ENCODE measurements at places on chromosomes 7 and 10.
A peak's percentile ranks its signal among the peaks of the same experiment; 100 is the strongest.

- DNase-seq = no peak
These were observed 408.4 kb downstream of the PARD3 start for GRCh38 chr10:34406463-34407323.

GRCh38 chr7:79398138-79398749 lies 55.2 kb downstream of the MAGI2 start:
- DNase-seq = no peak

DNA sequence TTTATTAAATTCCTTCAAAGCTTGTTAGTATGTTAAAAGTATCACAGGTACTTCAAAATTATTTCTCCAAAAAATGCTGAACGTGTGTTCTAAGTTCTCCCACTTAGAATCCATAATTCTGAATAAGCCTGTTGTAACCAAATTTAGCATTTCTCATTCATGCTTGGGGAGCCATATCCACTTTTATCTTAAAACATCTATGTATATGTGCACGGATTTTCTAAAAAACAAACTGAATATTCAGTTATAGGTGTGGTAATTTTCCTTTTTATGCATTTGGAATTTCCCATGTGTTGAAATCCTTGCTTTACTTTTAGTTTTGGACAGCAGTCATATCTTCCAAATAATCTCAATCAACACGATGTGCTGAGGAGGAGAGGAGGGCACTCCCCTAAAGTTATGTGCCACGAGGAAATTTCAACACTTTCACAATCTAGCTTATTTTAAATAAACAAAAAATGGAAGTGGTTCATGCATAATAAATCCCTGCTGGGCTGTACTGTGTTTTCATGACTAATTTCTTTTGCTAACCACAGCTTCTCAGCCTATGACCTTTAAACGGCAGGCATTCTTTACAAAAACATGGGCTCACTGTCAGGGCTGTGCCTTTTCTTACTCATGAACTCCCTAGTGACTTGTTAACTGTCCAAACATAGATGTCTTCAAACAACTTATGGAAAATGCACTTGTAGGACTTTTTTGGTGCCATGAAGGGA lies 380.3 kb upstream of the SEMA3C start:
- DNase-seq = no peak

GRCh38 chr10:132993271-132994184 lies 51.2 kb upstream of the CFAP46 start:
- DNase-seq = no peak

GRCh38 chr10:10869592-10869991 lies 148.1 kb upstream of the CELF2 start:
- DNase-seq = no peak

DNA sequence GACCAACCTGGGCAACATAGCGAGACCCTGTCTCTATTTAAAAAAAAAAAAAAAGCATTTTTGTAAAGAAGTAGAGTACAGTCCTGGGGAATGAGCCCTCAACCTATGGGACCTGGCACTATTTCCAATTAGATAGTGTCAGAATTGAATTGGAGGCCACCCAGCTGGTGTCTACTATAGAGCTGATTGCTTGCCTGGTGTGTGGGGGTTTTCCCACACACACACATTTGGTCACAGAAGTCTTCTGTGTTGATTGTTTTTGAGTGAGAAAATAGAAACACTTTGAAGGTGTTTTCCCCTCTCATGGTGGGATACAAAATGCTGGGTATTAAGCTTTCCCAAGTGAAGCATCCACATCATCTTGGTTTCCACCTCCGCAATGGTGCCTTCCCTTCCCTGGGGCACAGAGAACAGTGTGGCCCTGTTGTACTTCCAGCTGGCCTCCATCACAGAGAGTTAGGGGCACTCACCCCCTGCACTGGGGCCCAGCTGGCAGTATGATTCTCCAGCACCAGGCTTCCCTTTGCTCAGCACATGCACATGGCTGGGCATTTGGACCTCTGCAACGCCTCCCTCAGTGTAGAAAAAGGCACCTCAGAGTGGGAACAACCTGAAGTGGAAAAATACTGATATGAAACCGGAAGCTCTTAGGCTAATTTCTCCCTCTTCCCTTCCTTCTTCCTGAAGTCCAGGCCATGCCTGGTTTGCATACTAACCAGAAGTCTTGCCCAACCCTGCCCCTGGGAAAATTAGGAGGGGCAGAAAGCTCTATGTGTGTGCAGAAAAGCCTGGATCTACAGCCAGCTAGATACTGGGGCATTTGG lies 10.7 kb upstream of the NFKB2 start:
- no peak for DNase-seq

- no peak for DNase-seq
These were observed 35.5 kb downstream of the PPP1R3C start for GRCh38 chr10:91597197-91597881.

- no peak for DNase-seq
These were observed 36.2 kb downstream of the WBP1L start for GRCh38 chr10:102779680-102780526.

GRCh38 chr10:78851647-78852046 lies 217.1 kb upstream of the ZMIZ1 start:
- no peak for DNase-seq

- DNase-seq = no peak
These were observed 34.6 kb downstream of the FRA10AC1 start for GRCh38 chr10:93667795-93668194.

- DNase-seq = no peak
These were observed 60.4 kb upstream of the ADO start for GRCh38 chr10:62744136-62744535.

DNA sequence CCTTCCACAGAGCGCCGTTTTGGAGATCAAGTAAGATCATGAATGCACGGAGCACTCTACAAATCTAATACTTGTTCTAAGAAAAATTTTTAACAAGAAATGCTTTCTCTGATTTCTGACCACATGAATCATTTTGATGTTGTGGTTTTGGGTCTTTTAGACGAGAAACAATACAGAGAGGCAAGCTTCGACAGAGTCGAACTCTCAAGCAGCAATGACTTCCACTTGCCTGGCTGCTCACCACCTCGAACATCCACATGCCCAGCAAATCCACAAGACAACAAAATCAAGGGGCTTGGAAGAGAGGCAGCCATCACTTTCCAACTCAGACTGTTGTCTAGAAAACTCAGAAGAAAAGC lies 69.4 kb upstream of the GSDME start:
- DNase-seq = no peak

DNA sequence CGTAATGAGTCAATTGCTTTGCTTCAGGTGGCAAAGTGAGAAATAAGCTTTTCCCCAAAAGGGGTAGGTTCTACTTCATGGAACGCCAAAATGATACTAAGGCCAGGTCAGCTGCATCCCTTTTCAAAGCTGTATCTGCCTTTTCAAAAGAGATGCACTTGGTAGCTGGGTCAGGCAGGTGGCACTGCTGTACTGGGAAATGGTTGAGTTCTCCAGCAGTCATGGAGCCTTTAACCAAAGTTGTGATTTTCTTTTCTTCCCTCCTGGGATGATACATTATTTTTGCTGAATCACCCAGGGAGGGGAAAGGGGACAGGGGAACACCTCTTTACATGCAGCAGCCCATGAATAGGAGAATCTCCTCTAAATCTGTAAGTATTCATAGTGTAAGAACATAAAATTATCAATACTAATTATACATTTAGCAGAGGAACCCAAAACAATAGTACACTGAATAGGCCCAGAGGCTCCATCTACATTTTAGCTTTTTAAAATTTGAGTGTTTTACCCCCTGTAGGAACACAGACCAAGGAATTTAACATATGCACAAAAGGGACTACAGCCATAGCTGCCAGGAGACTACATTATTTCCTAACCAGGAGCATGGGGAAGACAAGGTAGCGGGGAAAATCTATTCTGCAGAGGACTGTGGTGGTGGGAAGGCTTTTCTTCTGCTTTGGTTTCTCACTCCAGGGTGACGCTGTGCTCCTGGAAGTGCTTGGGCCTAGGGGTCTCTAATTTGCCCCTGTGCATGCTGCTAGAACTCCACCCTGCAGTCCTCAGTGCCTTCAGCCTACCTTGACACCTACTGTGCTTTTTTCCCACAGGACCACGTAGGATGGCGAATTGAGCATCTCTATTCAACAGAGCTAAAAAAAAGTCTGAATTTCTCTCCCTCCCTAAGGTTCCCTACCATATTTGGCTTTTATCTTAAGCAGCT lies 6.4 kb upstream of the GPR22 start:
- peak; percentile 67 for DNase-seq

GRCh38 chr10:120076996-120077706 lies 184.6 kb downstream of the SEC23IP start:
- no peak for DNase-seq

GRCh38 chr7:130486114-130486953 lies 5.6 kb upstream of the MEST start:
- peak; percentile 77 for DNase-seq

DNA sequence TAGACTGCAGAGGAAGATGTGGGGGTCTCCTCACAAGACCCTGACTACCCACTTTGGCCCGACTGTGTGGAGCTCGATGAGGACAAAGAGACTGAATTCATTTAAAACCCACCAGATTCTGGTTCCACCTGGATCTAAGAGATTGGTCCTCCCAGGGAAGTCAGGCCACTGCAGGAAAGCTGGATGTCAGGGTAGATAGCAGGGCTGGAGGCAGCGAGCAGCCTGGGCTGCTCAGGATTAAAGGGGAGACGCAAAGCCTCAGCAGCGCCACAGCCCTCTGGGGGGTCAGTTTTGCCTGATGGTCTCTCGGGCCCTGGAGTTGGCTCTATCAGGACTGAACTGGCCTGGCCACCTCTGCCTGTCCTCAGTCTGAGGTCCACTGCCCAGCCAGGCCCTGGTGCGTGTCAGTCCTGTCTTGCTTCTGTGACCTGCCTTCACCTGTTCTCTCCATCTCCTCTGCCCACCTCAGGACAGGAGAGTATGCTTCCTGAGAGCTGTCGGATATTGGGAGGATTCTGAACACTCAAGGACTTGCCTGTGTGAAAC lies 12.2 kb upstream of the KLRG2 start:
- DNase-seq = no peak

DNA sequence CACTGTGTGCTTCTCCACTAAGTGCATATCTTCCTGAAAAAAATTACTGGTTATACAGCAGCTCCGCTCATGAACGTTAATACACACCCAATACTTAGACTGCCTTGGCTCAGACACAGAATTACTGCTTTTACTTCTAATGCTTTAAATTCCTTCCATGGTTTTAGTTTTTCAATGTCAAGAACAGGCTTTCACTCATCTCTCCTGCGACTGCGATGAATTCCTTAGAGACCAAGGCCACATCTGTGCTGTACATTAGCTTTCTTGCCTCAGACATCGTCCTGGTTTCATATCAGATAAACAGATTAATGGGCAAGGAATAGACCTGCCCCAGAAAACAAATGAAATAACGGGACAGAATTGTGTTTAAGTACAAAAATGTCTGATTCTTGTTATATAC lies 120.2 kb downstream of the CYP26A1 start:
- DNase-seq = no peak

GRCh38 chr7:2048531-2048930 lies 184.2 kb downstream of the MAD1L1 start:
- DNase-seq = no peak

DNA sequence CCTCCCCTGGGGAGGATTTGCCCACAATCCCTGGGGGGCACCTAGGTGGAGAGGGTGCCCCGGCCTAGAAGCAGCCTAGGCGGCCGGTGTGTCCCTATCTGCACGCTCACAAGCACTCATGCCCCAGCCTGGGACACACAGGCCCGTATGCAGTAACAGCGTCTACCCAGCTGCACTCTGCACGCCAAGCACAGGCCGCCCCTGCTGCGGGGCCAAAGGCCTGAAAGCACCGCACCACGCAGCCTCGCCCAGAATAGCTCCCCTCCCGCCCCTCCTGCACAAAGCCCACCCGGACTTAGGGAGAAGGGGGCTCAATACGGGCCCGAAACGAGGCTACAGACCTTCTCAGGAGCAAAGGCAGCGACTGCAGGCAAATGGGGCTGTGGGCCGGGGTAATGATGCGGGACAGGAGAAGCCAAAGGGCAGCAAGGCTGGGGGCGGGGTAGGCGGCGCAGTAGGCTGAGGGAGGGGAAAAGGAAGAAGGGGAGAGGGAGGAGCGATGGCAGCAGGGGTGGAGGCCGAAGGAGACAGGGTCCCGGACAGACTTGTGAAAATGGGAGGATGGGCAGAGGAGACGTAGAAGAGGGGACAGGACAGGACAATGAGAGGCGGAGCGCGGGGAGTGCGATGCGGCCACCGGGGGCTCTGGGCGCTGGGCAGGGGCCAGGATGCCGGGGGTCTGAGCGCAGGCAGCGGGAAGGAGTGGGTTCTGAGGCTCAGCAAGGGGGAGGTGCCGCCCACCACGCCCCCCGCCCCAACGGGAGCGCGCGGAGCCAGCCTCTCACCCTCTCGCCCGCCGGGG lies 544 bp downstream of the GPRIN2 start:
- no peak for DNase-seq

DNA sequence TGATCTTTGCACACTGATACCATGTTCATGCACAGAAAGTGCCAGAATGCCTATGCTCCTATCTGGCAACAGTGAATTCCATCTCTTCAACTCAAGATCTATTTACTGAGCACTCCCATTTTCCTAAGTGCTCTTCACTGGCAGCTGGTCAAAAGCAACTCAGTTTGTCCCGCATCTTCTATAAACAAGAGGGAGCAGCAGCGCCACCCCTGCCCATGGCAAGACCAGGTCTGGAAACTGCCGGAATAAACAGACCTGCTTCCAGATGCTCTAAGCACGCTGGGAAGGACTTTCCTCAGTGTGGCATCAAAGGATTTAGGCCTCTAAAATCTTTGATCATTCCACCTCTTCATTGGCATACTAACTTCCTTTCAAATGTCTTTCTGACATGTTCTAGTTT lies 104.4 kb upstream of the MACROH2A2 start:
- DNase-seq = no peak

GRCh38 chr10:109886037-109886780 lies 37.1 kb downstream of the XPNPEP1 start:
- no peak for DNase-seq

DNA sequence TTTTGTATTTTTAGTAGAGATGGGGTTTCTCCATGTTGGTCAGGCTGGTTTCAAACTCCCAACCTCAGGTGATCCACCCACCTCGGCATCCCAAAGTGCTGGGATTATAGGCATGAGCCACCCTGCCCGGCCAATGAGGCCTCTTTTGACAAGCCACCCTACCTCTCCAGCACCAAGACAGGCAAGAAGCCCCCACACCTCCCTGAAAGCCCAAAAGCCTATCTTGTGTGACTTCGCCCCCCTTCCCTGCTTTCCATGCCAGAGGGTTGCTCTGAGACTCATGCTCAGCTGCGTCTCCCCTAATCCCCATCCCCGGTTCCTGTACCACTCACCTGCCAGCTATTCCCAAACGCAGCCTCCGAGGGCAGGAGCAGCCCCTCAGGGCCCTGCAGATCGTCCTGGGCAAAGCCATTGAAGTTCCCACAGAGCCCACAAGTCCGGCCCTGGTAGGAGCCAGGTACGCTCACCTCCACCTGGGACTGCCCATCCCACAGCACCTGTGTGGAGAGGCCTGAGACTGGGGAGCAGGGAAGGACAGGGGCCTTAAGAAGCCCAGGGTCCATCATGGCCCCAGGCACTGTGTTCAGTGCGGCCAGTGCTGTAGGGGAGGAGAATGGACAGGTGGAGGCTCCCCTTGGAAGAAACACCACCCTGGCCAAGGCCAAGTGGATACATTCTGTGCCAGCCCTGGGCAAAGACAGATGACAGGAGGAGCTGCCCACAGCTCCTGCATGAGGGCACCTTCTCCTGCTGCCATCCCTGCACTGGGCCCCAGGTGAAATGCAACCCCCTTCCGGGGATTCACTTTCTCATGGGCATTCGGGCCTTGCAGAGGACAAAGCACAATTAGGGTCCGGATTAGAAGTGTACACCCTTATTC lies 15.8 kb downstream of the ATP6V1F start:
- no peak for DNase-seq

All from B cell (primary cell).